ENCODE measurements at places on chromosomes 1 and 21.

GRCh38 chr1:61082311-61083012, at the start of gene NFIA:
TSS of gene NFIA (plus strand) at chr1:61082561.
- no peak for DNase-seq

- no peak for DNase-seq
These were observed 79.0 kb upstream of the JUN start for GRCh38 chr1:58862728-58863385.

- DNase-seq = no peak
These were observed 12.6 kb downstream of the DAB1 start for GRCh38 chr1:57411262-57411661.

DNA sequence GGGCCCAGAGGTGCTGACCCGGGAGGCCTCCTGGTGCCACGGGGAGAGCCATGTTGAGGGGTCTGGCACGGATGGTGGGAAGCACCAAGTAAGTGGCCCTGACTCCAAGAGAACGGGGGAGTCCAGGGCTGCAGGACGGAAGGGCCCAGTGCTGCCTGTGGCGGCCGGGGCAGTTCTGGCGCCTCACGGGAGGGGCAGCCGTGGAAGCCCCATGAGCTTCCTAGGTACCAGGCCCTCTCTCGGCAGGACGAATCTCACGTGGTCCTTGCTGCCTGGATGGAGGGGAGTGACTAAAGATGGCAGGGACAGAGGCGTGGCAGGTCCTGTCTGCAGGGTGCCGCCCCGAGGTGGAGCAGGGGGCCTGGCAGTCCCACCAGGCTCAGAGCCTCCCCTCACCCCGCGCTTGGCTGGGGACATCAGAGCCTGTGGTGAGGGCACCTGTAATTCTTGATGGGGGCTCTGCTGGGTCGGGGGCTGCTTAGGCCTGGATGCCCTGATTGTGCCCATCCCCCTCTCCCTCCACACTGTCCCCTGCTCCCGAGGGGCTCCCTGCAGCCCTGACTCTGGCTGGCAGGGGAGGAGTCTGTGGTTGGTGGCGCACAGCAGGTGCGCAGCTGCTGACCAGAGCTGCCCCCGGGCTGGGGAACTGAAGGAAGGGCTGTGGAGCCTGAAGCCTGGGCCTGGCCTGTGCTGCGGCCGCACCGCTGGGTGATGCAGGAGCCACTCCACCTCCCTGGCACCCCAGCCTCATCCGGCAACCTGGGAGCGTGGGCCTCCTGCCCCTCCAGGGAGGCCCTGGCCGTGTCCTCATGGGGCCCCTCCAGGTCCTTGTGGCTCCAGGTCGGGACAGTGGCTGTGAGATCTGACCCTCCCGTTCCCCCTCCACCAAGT, 31.4 kb downstream of the POFUT2 start:
- no peak for DNase-seq

- no peak for DNase-seq
These were observed 11.9 kb upstream of the SH2D2A start for GRCh38 chr1:156828400-156829124.

DNA sequence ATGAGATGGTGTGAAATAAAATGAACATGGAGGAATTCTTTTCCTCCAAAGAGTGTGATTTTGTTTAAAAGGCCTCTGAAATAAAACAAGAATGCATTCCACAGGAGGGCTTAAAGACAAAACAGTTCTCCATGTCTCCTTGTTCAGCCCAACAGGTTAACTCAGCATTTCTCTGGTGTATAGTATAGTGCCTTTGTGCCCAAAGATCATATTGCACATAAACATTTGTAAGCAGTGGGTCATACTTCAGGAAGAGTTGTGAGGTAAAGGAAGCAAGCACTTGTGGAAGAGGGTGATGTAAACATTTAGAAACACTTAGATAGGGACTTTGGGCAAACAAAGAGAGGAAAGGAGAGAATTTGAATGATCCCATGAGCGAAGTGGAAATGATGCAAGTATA, 433.9 kb downstream of the SIPA1L2 start:
- no peak for DNase-seq

- DNase-seq = no peak
These were observed 5.5 kb downstream of the GLIS1 start for GRCh38 chr1:53733447-53733931.
